ENCODE measurements at places on chromosomes 4 and X. TPM values are rescaled to one million over a fixed set of nuclear protein-coding genes. Genes with fewer than 3 reads are reported as not detected.

DNA sequence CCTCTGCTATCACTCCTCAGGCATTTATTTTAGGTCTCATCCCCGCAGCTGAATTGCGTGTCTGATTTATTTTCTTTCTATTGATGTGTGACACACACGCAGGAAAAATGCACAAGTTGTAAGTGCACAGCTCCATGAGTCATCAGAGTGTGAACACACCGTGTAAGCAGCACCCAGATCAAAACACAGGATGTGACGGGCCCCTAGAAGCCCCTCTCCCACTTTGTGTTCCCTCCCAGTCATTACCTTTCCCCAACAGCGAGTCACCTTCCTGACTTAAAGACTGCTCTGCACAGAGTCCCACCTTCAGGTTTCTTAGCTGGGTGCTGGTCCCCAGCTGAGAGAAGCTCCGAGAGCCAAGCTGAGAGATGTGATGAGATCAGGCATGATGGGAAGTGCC is 436.7 kb downstream of the MID1IP1 start:
- no peaks in the 10 kb centered on the region for H3K36me3 ChIP-seq
- H3K4me3 ChIP-seq = no peak overlapping the region
- no peak for DNase-seq
- H3K27ac ChIP-seq = no peak overlapping the region

DIAPH2 gene
- total RNA-seq = 34.2 TPM

GRCh38 chrX:83278988-83279387 is 229.1 kb upstream of the POU3F4 start:
- no peak overlapping the region for H3K4me3 ChIP-seq
- H3K27me3 ChIP-seq = no peaks in the 10 kb centered on the region
- H3K27ac ChIP-seq = no peak overlapping the region
- H3K4me1 ChIP-seq = no peaks in the 10 kb centered on the region
- no peak for DNase-seq

RNF212 gene
- 6.8 TPM for total RNA-seq

DNA sequence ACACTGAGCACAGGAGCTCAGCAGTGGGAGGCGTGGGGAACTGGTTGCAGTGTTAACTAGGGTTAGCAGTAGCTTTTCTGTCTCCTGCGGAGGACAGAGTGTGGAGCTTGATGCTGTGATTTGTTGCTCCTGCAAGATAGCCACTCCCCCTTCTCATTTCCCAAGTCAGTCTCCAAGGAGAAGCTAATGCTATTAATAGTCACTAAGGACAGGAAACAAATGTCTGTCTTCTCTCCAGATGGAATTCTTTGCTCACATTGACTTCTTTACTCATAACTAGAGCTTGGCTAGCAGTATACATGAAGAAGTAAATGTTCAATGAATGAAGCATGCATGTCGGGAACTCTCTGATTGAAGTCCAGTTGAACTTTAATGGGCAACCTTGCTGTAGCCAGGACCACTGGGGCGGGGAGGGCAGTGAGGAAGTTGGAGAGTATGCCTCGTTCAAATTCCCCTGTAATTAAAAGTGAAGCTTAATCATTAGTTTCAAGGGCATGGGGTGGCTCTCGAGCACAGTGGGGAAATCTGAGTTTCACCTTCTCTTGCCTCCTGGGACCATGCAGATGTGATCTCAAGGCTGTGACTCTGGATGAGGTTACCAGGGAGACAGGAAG is 156.6 kb upstream of the SCML1 start:
- H3K27me3 ChIP-seq = no peaks in the 10 kb centered on the region
- H3K4me3 ChIP-seq = no peak overlapping the region
- DNase-seq = no peak
- H3K27ac ChIP-seq = no peak overlapping the region
- H3K4me1 ChIP-seq = no peaks in the 10 kb centered on the region

DNA sequence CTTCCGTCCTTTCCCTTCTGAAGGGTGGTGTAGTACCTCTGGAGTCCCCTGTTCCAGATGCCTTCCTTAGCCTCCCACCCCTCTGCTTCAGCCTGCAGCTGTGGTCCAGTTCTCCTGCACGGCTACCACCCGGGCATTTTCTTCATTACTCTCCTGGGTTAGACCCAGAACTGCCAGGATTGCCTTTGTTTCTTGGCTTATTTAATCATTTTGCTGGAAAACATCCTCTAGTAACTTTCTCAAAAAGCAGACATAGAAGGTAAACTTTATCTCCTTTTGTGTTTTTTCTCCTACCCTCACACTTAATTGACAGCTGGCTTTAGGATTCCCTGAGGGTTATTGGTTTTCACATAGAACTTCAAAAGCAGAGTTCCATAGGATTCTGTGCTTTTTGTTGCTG is 20.2 kb downstream of the ANAPC4 start:
- DNase-seq = no peak
- peaks cover 100% of the 10 kb centered on the region for H3K36me3 ChIP-seq
- H3K4me1 ChIP-seq = no peaks in the 10 kb centered on the region
- no peak overlapping the region for H3K27ac ChIP-seq
- H3K4me3 ChIP-seq = no peak overlapping the region

CXCL8 gene
- total RNA-seq = 6.2 TPM

Data from lower lobe of right lung (tissue), 2 donors.